ENCODE measurements at places on chromosomes 11 and 22.

- DNase-seq = no peak
These were observed 50.0 kb upstream of the POU2AF1 start for GRCh38 chr11:111429066-111429506.

DNA sequence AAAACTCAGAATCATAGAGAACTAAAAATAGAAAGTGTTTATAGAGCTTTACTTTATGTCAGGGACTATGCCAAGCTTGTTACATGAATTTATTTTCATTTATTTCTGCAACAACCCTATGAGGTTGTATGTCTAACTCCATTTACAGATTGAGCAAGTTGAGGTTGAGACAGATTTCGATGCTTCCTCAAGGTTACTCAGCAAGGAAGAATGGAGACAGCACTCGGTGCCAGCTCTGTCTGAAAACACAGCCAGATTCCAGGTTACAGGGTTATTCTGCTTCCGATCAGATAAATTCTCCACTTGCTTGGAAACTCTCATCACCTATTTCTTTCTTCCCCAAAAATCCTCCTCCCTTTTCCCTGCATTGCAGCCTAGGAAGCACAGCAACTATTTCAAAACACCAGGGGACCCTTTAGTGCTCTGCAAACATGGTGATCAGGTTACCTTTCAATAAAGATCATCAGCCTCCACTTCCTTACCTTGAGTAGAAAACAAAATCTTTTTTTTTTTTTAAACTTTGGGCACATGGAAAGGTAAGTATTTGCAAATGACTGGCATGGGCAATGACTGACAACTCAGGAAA lies 7.0 kb downstream of the MMP3 start:
- DNase-seq = no peak

DNA sequence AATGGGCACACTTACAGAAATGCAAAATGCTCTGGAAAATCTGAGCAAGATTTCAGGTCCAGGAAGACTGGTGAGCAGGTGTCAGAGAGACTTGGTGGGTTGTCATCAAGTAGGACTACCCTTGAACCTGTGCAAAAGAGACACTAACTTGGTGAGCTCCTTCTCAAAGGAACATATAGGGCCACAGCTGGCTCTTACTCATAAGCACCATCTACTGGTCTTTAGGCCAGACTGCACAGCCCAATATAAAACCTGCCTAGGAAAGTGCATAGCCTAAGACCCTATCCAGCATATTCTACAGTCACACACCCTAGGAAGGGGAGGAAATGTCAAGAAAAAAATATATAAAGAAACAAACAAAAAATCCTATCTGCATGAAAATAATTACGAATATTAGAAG lies 18.2 kb upstream of the OR10W1 start:
- DNase-seq = no peak

GRCh38 chr11:24286238-24286637 lies 210.6 kb upstream of the LUZP2 start:
- no peak for DNase-seq

- no peak for DNase-seq
These were observed 83.7 kb downstream of the EXT2 start for GRCh38 chr11:44179173-44179572.

- DNase-seq = no peak
These were observed 55.6 kb upstream of the CSNK2A3 start for GRCh38 chr11:11408436-11409221.

- no peak for DNase-seq
These were observed 85.8 kb downstream of the TRMU start for GRCh38 chr22:46421267-46421666.

GRCh38 chr11:19077965-19078364 lies 17.4 kb upstream of the MRGPRX2 start:
- no peak for DNase-seq

- no peak for DNase-seq
These were observed 5.1 kb upstream of the CALCA start for GRCh38 chr11:14977101-14977880.

- no peak for DNase-seq
These were observed 1.1 kb downstream of the NEAT1 start for GRCh38 chr11:65423516-65424204.

DNA sequence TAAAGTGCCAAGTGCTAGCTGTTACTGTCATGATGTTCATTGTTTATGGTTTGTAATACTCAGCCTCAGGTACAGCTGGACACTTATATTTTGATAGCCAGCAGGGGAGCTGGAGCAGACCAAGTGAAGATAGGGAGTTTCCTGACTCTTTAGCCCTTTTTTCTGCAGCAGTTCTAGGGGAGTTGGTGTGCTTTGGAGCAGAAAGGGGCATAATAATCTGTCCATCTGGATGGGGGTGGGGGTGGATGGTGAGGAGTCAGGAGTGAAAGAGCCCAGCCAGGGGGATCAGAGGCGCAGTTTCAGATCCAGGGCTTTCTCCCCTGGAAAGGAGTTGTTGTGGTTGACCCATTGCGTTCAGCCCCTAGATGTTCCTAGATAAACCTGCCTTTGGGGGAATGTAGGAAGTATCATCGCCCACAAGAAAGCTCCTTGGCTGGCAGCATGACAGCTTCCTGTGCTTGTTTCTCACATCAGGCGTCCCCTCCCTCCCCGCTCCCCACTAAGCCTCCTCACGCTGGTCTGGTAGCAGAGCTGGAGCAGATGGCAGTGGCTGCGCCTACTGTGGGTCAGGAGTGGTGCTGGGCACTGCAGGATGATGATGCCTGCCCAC lies 41.9 kb downstream of the MED15 start:
- DNase-seq = peak; percentile 40

- no peak for DNase-seq
These were observed 104.1 kb upstream of the E2F8 start for GRCh38 chr11:19344661-19345518.

DNA sequence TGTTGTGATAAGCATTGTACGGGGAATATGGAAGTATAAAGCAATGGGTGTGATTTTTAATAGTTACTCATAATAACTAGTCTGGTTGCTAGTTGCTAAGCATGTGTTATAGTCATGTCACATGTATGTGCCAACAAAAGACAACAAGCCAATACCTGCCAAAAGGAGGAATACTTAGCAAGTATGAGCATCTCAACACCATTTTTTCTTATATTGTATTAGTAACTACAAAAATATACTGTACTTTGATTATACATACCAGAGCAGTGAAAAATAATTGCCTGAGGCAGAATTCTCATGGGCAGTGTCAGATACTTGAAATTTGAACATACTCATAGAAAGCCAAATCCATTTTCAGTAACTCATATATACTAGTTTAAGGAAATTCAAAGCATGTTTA lies 62.4 kb upstream of the ALKBH3 start:
- DNase-seq = no peak

DNA sequence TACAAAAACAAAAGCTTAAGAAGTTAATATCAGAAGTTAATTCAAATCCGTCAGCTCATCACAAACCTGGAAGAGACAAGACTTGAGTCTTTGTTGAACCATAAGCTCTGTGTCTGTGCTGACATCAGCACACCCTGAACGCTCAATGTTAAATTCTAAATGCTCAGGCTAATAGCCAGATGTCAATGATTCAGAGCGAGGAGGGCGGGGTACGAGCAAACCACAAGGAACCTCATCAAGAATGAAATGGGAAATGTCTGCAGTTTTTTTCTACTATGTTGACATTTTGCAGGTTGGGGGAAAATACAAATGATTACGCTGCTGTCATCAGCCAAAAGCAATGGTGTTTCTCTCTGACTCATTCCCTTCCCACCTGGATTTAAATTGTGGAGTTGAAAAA lies 1057.2 kb downstream of the NTM start:
- DNase-seq = no peak

- no peak for DNase-seq
These were observed 189.4 kb upstream of the NCAM1 start for GRCh38 chr11:112771851-112772250.

DNA sequence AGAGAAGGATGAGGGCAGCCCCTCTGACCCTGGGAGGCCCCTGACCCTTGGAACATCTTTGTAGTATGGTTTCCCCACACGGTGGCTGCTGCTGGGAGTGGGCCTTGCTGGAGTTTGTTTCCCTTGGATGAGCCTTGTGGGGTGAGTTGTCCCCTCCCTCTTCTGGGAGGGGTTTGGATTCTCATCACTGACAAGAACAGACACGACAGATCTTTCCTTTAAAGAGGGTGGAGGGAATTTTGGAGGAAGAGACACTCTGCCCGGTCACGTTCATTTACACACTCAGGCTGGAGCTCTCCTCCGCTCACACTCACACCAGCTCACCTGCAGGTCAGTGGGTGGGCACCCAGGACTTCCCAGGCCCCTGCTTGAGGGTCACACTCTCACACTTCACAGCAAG lies 31.7 kb downstream of the POU2F3 start:
- no peak for DNase-seq

DNA sequence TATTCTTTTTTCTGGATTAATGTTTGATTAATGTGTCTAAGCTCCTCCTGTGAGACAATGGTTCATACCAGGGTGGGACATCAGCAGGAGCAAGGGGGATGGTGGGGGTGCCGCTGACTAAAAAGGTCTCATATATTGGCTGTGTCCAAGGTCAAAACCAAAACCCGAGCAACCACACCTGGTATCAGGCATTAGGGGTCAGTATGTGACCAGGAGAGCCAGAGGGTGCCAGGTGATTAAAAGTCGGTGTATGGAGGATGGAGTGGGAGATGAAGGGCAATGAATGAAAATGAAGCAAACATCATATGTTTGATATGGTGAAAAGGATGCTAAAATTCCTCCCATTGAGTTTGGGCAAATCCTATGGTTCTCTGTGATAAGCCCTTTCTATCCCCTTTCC lies 118.0 kb downstream of the MIAT start:
- no peak for DNase-seq

DNA sequence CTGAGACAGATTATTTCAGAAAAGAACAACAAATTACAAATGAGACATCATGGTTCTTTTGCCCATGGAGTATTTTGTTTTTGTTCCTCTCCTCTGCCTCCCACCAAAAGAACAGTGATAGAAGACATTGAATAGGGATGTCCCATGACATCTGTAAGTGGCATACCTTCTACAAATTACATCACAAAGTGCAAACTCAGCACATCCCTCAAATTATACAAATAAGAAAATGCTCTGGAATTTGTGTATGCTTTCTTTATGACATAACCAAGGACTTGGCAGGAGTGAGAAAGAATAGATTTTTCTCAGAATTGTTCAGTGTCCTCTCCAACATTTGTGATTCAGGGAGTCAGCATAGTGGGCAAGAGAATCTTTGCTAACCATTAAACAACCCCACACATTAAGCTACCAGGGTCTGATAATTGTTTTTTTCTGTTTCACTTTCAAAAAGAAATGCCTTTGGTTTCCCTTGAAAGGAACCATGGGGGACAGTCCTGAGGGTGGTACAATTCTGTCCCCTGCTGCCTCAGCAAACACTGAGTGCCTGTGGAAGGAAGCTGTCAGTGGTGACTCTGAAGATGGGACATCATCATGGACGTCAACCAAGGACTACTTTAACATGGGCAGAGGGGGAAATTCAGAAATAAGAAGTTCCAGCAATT lies 430.3 kb downstream of the AASDHPPT start:
- DNase-seq = no peak

DNA sequence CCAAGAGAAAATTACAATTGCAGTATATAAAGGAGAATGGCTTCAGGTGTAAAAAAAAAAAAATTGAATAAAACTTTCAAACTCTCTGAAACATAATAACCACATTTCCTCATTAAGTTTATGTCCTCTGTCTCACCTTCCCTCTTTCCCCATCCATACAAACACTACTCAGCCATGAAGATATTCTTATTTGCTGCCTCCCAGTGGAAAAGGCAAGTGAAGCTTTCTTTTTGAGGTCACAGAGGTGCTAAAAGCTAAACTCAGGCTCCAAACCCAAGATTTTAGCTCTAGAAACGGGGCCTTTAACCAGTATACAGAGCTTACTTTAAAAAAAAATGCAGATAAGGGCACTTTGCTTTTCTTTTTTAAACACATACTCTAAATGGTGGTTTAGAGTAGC lies 1568.5 kb downstream of the FAM181B start:
- DNase-seq = no peak

DNA sequence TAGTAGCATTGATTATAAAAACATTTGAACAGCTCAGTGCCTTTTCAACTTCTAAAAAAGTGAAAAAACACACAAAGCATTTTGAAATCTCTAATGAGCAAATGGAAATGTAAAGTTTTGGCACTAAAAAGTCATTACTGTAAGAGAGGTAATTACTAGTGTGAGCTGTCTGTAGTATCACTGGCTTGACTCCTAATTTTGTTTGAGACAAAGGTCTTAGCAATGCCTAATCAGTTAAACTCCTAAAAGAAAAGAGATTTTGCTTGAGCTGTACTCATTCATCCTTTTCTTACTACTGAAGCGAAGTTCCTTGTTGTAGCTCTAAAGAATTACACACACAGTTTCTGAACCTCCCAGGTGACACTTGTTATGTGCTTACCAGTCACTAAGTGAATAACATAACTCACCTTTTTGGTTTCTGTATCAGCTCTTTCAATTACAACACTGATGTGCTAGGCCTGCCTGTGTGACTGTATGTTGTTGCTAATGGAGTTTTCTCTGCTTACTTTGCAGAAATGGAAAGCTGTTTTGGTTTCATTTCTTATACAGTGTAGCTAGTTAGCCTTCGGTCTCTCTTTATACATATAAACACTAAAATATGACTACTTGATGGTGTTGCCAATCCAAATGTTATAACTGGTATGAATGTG lies 924.4 kb upstream of the TENM4 start:
- DNase-seq = no peak

DNA sequence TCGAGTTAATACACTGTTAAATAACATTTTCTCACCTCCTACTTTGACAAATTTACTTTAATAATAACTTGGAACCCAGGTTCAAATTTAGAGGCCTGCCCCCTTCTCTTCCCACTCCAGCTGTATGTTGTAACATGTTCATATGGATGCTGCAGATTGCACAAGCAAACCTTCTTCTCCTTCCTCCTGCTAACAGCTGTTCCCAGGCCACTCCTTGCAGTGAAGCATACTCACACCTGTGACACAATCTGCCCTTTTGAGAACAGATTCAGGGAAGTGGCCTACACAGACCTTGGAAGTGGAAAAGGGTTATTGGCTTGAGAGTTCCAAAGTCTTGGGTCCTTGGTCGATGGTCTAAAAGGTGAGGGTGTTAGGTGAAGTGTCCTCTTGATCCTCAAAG lies 131.9 kb downstream of the TEAD1 start:
- DNase-seq = no peak

DNA sequence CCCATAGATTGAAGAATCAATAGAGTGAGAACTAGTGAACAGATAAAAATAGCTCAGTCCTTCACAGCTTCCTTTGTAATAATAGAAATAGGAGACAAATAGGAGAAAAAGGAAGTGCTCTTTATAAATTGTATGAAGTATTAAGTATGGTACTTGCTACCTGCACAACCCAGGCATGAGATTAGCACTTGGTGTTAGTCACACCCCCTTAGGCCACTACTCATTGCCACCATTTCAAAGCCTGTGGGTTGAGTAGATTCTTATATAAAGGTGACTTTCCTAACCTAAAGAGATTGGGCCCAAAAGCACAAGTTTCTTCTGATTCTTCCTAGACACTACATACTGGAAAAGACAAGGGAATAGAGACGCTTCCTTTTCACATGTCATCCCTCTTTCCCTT lies 37.7 kb upstream of the ADORA2A start:
- no peak for DNase-seq

All from central memory CD8-positive, alpha-beta T cell (primary cell).